ENCODE measurements at places on chromosomes 2 and 18. TPM values are rescaled to one million over a fixed set of nuclear protein-coding genes. Genes with fewer than 3 reads are reported as not detected.

GRCh38 chr2:149617476-149617875, 29.9 kb upstream of the MMADHC start:
- H3K36me3 ChIP-seq: no peaks in the 10 kb centered on the region
- H3K4me3 ChIP-seq: no peak overlapping the region
- H3K27ac ChIP-seq: no peak overlapping the region
- no peaks in the 10 kb centered on the region for H3K27me3 ChIP-seq
- peak; percentile 66 for DNase-seq

- peaks cover 2% of the 10 kb centered on the region for H3K4me1 ChIP-seq
- H3K27me3 ChIP-seq: no peaks in the 10 kb centered on the region
- no peak for DNase-seq
These were observed 23.1 kb downstream of the HS1BP3 start for GRCh38 chr2:20627712-20628380.

- no peaks in the 10 kb centered on the region for H3K4me1 ChIP-seq
- no peaks in the 10 kb centered on the region for H3K36me3 ChIP-seq
- H3K4me3 ChIP-seq: no peak overlapping the region
- DNase-seq: peak; percentile 62
These were observed 207.0 kb upstream of the FANCL start for GRCh38 chr2:58448065-58448507.

- H3K4me3 ChIP-seq: peak overlapping the region; percentile 78
- H3K4me1 ChIP-seq: no peaks in the 10 kb centered on the region
- H3K27ac ChIP-seq: peak overlapping the region; percentile 88
- no peak for DNase-seq
- peaks cover 2% of the 10 kb centered on the region for H3K36me3 ChIP-seq
- H3K27me3 ChIP-seq: no peaks in the 10 kb centered on the region
These were observed 608 bp upstream of the VPS4B start for GRCh38 chr18:63422864-63423304.

- no peaks in the 10 kb centered on the region for H3K27me3 ChIP-seq
- no peak for DNase-seq
- H3K27ac ChIP-seq: no peak overlapping the region
- H3K4me3 ChIP-seq: no peak overlapping the region
- peaks cover 2% of the 10 kb centered on the region for H3K36me3 ChIP-seq
These were observed 44.2 kb upstream of the TBR1 start for GRCh38 chr2:161371869-161372268.

DNA sequence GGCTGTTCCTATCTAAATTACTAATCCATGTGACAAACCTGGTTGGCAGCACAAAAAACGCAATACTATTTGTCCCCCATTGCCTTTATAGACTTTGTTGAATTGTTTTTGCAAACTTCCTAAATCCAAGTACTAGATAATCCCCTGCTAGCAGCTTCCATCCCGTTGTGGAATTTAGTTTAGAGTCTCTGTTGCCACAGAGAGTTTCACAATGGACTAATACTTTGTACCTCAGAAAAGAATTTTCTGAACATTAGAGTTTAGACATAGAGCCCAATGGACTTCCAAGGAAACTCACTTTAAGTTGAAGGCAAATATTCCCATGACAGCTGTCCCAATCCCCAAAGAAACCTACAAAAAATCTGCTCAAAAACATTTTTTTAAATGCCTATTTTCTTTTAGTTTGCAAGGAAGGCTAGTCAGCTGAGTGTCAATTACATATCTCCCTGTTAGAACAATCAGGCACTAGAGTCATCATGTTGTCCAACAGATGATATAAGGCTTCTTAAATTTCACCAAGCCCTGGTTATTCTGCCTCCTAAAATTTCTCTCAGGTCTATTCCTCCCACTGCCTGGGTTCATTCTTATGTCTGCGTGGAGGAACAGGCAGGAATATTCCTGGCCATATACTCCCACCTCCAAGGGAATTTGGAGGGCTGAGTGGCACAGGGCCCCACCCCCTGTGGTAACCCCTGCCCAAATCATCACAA, 27.2 kb downstream of the RNF152 start:
- peak; percentile 37 for DNase-seq
- H3K4me1 ChIP-seq: peaks cover 8% of the 10 kb centered on the region
- H3K4me3 ChIP-seq: no peak overlapping the region
- H3K27me3 ChIP-seq: no peaks in the 10 kb centered on the region
- H3K27ac ChIP-seq: no peak overlapping the region
- peaks cover 4% of the 10 kb centered on the region for H3K36me3 ChIP-seq

DNA sequence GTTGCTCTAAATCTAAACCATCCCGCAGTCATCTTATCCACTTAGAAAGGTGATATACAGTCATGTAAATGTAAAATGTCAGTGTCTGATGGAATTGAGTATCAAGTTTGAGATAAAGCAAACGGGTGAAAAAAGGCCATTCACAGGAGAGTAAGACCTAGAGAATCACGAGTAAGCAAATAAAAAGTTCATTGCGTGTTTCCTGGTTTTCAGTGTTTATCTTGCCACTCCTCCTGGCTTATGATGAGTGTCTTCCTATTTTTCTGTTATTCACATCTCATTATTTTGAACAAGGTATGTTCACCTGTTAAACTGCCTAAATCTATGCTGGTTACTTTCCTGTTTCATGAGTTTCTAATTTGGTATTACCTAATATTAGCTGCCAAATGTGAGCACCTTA, 68.8 kb downstream of the ITGA4 start:
- H3K4me3 ChIP-seq: no peak overlapping the region
- H3K36me3 ChIP-seq: 0 out of 2 replicates have a peak, but pooled peaks cover 1% of the 10 kb centered on the region
- DNase-seq: no peak

DNA sequence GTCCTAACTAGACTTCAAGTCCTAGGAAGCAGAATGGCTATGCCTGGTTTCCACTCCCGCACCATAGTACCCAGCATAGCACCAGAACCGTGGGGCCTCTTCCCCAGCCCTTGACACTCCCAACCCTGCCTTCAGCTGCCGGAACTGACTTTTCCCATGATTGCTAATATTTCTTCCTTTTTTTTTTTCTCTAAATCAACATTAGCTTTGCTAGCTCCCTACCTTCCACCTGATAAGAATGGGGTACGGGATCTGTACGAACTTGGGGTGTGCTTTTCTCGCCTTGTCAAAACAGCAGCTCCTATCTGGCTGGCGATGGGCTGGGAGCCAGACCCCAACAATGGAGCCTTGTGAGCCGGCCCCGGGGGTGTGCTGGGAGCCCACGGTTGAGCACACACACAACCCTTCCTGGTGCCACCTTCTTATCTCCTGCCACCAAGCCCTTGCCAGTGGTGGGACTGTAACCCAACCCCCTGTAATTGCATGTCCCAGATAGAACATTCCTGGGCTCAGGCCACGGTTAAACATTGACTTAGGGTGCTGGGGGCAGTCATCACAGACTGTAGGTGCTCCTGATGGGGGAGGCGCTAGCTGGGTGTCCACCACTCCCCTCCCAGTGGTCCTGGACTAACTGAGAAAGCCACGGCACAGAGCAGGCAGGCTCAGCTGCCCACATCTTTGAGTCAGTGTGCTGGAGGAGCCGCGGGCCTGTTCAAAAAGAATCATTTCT, 213.0 kb upstream of the HAAO start:
- no peaks in the 10 kb centered on the region for H3K4me1 ChIP-seq
- DNase-seq: no peak
- H3K27me3 ChIP-seq: no peaks in the 10 kb centered on the region
- no peak overlapping the region for H3K4me3 ChIP-seq
- no peaks in the 10 kb centered on the region for H3K36me3 ChIP-seq

DNA sequence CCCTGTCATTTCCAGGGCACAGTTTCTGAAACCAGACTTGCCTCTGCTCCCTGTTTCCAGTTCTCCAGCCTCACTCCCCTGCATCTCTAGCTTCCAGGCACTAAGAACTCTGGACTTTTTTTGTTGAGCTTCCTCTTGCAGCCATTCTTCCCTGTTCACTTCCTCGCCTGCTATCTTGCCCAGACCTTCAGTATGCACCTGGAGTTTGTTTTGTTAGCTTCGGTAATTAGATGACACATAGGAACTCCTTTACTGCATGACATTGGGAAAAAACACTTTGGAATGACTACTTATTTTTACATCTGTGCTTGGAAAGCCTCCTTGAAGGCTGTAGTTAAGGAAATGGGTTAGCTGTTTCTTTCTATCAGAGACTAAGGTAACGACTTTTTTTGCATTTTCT, 35.2 kb downstream of the OTOF start:
- no peak overlapping the region for H3K27ac ChIP-seq
- DNase-seq: no peak
- H3K27me3 ChIP-seq: peaks cover 38% of the 10 kb centered on the region
- H3K4me1 ChIP-seq: no peaks in the 10 kb centered on the region
- no peak overlapping the region for H3K4me3 ChIP-seq

DNA sequence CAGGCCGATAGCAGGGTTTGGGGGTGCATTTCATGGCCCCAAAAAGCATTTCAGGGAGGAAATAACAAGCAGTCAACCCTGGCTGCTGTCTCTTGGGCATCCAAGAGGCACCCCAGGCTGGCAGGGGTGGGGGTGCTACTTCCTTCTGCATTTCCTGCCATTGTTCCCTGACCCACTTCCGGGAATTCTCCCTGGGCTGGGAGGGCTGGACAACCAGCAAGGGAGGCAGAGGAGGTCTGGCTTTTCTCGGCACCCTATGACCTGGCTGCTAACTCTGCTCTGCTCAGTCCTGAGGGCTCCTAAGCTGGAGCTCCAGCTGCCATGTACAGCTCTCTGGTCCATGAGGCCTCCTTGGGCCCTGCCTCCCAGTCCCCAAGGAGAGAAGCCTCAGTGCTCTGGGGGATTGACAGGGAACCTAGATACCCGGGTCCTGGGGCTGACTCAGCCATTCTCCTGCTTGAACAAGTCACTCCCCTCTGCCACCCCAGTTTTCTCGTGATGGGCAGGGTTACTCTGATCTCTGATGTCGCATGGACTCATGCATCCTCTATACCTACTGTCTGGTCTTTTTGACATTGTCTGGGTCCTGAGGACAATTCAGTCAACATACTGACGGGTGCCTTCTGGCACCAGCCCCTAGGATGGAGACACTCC, 47.2 kb downstream of the DYSF start:
- H3K27ac ChIP-seq: no peak overlapping the region
- H3K27me3 ChIP-seq: no peaks in the 10 kb centered on the region
- peaks cover 2% of the 10 kb centered on the region for H3K4me1 ChIP-seq
- no peaks in the 10 kb centered on the region for H3K36me3 ChIP-seq
- no peak overlapping the region for H3K4me3 ChIP-seq

DNA sequence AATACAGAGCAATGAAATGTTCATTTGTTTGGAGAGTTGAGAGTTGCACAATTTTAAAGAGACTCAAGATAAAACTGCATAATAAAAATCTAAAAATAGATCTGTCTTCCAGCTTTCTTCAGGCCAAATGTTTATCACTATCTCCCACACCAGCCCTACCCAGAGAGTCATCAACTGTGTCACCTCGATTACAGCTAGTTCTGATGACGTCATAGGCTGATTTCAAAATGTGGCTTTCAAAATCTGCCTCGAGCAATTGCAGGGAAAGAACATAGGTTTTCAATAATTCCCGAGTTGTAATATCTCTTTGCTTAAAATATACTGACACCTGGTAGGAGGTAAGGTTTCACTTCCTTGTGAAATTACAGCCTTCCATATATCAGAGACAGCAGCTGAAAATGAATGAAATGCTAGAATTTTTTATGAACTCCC, 677.6 kb upstream of the ID2 start:
- peaks cover 4% of the 10 kb centered on the region for H3K4me1 ChIP-seq
- H3K4me3 ChIP-seq: no peak overlapping the region
- peak; percentile 93 for DNase-seq
- H3K27ac ChIP-seq: no peak overlapping the region

DNA sequence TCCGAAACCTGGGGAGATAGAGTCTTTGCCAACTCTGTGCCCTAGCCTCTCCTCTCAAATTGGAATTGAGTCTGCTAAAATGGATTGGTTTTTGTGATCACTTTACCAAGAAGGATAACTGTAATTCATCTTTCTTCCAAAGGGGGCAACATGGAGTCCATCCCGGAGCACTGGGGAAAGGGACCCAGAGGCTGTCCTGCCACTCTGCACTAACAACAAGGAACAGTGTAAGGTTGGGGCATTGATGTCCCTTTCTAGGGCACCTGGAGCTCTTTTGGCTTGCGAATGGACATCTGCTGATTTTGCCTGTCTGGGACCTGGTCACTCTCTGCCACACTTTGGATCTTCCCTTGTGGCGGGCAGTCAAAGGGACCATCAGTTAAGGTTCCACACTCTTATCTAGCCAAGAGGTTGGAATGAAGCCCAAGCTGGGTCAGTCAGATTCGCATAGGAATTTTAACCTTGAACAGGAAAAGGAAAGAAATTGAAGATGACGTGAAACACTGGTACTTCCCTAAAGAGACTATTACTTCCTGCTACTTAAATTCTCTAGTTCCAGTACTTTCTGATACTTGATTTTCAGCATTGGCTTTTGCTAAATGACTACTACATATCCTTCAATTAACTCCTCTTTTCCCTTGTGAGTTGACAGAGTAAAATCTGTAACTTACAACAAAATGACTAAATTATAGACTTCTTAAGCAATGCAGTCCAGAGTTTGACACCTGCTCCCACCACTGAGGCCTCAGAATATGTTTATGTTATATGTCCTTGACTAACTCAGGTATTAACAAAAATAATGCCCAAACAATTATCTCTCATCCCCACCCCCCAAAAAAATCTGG, 64.7 kb upstream of the KLF7 start:
- no peak overlapping the region for H3K27ac ChIP-seq
- peaks cover 15% of the 10 kb centered on the region for H3K4me1 ChIP-seq
- H3K36me3 ChIP-seq: no peaks in the 10 kb centered on the region
- H3K4me3 ChIP-seq: no peak overlapping the region

GRCh38 chr2:228367356-228367755, 185.9 kb upstream of the SPHKAP start:
- no peaks in the 10 kb centered on the region for H3K27me3 ChIP-seq
- no peaks in the 10 kb centered on the region for H3K4me1 ChIP-seq
- DNase-seq: no peak
- H3K36me3 ChIP-seq: no peaks in the 10 kb centered on the region
- no peak overlapping the region for H3K27ac ChIP-seq

The PROM2 gene
- not detected for total RNA-seq

The CNGA3 gene
- not detected for total RNA-seq

The IL1A gene
- 1.1 TPM for total RNA-seq

The RMND5A gene
- total RNA-seq: 17.8 TPM

The ADAM23 gene
- total RNA-seq: 3.9 TPM

The TM4SF20 gene
- under 0.01 TPM for total RNA-seq

The VWC2L gene
- not detected for total RNA-seq

The LYG1 gene
- not detected for total RNA-seq
